CD4-positive, alpha-beta memory T cell (primary cell): ENCODE measurements at places on chromosomes 5 and 9.

DNA sequence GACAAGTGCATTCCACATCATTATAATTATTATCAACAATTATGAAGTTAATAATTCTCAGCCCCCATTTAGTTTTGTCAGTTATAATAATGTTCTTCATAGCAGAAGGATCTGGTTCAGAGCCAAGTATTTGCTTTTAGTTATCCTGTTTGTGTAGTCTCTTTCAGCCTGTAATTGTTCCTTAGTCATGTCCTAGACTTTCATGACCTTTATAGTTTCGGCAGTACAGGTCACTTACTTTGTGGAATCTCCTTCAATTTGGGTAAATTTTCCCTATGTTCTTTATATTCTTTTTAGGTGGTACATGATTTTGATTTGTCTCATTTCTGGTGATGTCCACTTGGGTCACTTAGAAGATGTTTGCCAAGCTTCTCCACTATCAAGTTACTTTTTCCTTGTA lies 34.3 kb downstream of the UBE2R2 start:
- DNase-seq = no peak

- no peak for DNase-seq
These were observed 1.9 kb downstream of the SPRY4 start for GRCh38 chr5:142322747-142323479.

- DNase-seq = no peak
These were observed 51.2 kb upstream of the TCF7 start for GRCh38 chr5:134063188-134063820.

- DNase-seq = no peak
These were observed 8.5 kb downstream of the AMBP start for GRCh38 chr9:114069476-114070187.

DNA sequence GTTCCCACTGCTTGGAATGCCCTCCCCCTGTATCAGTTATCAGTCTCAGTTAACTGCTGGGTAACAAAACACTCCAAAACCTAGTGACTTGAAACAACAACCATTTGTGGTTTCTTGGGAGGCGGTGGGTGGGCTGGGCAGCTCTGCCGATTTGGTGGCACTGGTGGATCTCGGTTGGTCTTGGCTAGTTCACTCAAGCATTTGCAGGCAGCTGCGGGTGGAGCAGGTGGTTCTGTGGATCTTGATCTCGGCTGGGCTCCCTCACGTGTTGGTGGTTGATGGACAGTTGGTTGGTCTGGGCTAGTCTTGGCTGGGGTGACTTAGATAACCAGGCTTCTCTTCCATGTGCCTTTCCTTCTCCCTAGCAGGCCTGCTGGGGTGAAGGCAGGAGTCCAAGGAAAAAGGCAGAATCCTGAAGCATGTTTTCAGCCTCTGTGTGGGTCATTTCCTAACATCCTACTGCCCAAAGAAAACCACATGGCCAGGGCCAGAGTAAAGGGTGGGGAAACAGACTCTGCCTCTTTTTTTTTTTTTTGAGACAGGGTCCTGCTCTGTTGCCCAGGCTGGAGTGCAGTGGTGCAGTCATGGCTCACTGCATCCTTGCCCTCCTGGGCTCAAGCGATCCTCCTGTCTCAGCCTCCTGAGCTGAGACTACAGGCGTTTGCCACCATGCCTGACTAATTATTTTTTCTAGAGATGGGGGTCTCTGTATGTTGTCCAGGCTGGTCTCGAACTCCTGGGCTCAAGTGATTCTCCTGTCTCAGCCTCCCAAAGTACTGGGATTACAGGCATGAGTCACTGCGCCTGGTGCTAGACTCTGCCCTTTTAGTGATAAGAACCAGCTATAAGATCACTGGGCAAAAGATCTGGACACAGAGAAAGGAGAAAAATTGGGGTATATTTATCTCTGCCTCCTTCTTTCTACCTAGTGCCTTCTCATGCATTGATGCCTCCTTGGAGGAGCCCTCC lies 183.7 kb downstream of the RGS3 start:
- no peak for DNase-seq

GRCh38 chr5:154784856-154785255 lies 29.7 kb downstream of the LARP1 start:
- no peak for DNase-seq

DNA sequence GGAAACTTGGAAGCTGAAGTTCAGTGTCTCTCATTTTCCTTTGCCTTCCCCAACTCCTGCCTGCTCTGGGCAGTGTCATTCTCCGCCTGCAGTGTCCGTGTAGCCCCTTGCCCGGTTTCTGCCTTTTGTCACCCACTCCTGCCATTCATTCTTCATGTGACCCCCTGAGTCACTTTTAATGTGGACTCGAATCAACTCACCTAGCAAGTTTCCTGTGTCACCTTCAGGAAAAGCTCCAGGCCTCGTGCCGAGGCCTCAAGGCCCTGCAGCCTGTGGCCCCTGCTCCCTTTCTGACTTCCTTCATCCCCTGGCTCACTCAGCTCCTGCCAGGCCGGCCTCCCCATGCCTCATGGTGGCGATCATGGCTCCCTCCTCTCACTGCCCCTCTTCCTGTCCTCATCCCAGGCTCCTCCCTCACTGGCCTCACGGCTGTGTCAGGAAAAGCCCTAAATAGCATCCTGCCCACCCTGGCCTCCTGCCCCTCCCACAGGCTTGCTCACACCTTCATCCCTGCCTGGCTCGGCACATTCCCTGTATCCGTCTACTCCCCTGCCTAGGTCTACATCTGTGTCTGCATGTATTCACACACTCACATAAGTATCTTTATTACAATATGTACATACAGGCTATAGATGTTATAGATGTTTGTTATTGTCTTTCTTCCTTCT lies 294.9 kb downstream of the MED10 start:
- no peak for DNase-seq

DNA sequence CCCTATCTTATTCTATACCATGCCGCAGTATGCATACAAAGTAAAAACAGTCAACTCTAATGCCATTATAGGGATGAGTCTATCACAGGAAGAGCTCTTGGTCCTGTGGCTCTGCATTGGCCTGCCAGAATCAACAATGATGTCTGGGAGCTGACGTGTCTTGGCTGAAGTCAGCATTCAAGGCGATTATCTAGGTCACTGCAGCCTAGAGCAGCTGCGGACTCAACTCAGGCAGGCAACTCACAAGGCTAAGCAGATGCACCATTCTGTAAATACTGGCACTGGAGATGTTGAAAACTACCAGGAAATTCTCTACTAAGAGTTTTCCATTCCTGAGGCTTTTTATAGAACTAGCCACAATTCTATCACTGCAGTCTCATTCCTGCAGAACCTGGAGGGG lies 13.3 kb downstream of the SPATA9 start:
- no peak for DNase-seq

DNA sequence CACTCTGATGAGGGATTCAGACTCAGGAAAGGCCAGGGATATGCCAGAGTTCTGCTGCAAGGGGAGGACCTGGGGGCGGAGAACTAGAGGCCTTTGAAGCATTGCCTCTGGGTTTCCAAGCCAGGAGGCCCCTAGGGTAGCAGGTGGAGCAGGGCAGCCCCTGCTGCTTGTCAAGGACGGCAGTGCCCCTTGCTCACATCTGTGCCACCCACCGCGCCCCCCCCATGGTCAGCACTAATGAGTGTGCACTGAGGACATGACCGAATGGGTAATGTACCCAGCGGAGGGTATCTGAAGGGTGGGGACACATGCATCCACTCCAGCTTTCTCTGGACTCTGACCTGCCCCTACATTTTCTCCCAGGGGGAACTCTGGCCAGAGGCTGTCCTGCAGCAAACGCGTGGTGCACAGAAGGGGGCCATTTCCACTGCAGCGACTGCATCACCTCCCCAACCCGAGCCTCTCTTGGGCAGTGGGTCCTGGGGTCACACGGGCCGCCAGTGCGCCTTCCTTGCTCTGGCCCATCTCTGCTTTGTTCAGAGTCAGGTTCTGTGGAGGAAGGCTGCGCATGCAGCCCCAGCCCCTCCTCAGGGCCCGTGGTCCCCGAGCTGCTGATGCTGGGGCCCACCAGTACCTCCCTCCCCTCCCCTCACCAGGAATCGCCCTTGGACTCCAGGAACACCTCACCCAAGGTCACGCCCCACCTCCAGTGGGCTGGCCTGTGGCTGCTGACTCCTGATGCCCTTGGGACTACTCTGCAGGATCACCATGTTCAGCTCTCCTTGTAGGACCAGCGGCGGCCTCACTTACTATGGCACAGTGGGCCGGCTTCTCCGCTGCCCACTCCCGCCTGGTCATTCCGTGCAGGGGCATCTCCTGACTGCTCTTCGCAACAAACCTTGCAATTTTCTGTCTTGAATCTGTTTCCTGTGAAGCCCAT lies 31.2 kb downstream of the STC2 start:
- DNase-seq = no peak

DNA sequence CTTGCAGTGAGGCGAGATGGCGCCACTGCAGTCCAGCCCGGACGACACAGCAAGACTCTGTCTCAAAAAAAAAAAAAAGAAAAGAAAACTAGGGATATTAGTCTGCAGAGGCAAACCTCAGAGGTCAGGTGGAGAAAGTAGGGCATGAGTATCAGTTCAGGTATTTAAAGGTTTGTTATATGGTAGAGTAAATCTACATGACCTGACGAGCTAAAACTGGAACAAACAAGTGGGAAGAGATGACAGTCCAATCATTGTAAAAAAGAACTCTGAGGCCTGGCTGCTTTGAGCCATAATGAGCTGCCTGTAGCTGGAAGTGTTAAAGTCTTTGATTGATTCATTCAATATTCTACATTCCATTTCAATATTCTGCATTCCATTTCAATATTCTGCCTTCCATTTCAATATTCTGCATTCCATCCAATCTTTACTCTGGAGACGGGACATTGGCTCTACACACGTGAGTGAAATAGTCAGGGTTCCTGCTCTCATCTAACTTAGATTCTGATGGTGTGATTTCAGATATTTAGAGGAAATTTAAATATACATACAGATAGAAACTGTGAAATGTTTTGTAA lies 28.9 kb upstream of the GRAMD2B start:
- DNase-seq = no peak

- no peak for DNase-seq
These were observed 160.2 kb upstream of the CDH6 start for GRCh38 chr5:31033295-31033694.

DNA sequence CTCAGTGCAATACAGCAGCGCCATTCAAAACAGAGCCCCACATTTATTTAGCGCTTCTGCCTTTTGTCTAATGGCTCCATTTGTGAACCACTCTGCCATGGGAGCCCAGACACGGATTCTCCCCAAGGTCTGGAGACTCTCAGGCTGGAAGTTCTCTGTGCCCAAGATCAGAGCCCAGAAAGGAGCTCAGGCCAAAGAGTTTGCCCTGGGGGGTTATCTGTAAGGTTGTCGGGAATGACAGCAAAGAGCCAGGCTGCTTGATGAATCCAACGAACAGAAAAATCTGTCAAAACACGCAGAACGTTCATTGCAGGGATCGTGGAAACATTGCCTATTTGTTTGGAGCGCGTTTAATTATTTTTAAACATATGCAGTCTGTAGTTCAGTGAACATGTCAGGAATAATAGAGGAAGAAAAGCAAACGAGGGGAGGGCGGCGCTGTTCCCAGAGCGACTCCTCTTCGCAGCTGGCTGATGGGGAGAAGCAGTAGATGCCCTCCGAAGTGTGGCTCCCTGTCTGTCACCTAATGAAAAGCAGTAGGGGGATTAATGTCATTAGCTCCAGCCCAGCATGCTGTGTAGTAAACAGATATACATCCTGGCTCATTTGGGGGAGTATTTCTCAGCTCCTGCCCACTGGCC lies 464.9 kb upstream of the MPDZ start:
- no peak for DNase-seq

GRCh38 chr5:14945450-14945849 lies 73.9 kb upstream of the ANKH start:
- no peak for DNase-seq

GRCh38 chr9:107523539-107523938 lies 34.0 kb upstream of the KLF4 start:
- no peak for DNase-seq

- DNase-seq = no peak
These were observed 182.7 kb upstream of the PPP1R26 start for GRCh38 chr9:135296735-135297455.

- DNase-seq = no peak
These were observed 354.2 kb downstream of the MRPS30 start for GRCh38 chr5:45162974-45163373.

DNA sequence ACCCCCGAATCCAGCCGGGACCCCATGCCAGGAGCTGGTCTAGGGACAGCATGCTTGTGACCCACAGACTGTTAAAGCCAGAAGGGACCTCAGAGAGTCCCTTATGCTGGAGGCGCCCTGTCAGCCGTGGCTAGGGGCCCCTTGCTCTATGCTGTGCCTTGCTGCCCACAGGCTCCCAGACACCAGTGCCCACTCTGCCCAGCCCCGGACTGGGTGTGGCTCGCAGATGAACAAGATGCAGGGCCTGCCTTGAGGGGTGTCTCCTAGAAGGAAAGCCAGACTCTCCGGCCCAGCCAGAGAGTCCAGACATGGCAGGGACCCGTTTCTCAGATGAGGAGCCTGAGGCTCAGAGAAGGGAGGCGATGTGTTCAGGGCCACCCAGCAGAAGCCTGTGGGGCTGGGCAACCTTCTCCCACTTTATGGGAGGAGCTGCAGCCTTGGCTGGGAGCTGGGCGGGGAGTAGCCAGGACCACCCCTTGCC lies 85.7 kb downstream of the LMX1B start:
- no peak for DNase-seq

GRCh38 chr5:176735383-176736265 lies 74.7 kb upstream of the UNC5A start:
- no peak for DNase-seq

DNA sequence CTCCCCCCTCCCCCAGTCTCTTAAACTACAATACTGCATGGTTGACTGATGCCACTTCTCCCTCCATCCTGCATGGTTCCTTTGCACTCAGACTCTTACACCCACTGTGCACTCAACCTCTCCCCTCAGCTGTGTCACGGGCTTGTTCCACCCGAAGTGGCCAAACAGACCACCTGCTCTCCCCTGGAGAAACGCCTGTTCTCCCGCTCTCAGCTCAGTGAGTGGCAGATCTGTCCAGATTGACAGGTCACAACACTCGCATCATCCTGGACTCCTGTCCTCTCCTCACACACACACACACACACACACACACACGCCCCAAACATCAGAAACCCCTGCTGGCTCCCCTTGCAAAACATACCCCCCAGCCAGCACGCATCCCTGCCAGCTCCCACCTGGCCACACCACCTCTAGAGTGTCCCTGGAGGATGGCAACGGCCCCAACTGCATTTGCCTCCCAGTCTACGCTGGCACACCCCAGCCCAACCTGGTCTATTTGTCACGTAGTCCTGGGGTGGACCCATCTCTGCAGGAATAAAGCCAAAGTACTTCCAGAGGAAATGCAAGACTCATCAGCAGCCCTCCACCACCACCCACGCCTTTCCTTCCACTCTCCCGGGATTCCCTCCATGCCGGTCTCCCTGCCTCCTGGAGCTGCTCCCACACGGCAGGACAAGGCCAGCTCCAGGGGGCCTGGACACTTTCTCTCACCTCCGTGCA lies 2.9 kb downstream of the OR2V1 start:
- DNase-seq = no peak

DNA sequence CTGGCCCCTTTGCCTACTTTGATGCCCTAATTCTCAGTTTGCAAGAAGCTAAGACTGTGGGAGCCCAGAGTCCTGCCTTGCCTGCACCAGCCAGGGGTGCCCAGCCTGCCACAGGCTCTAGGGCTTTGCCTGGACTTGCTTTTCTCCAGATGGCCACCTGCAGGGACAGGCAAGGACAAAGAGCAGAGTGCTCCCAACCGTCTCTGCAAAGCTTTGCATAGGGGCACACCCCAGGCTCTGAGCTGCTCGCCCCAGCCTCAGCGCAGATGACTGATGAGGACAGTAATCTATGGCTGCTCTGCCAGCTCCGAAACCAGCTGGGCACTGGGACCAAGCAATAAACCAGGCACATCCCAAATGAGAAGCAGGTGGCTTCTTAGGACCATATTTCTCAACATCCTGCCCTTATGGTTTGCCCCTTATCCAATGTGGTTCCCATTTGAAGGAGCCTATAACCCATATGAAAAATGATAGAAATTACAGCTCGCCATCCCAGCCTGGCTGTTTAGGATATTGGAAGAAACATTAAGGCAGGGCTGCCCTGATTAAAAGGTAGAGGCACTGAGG lies 25.4 kb upstream of the TCF7 start:
- no peak for DNase-seq
